Keratinocyte (primary cell): ENCODE measurements at places on chromosomes 12 and 14. TPM values are rescaled to one million over a fixed set of nuclear protein-coding genes. Genes with fewer than 3 reads are reported as not detected.

- DNase-seq = no peak
- no peak overlapping the region for H3K4me3 ChIP-seq
- H3K4me1 ChIP-seq = no peaks in the 10 kb centered on the region
Measured at GRCh38 chr12:81558031-81558430, 201.1 kb downstream of the PPFIA2 start.

DNA sequence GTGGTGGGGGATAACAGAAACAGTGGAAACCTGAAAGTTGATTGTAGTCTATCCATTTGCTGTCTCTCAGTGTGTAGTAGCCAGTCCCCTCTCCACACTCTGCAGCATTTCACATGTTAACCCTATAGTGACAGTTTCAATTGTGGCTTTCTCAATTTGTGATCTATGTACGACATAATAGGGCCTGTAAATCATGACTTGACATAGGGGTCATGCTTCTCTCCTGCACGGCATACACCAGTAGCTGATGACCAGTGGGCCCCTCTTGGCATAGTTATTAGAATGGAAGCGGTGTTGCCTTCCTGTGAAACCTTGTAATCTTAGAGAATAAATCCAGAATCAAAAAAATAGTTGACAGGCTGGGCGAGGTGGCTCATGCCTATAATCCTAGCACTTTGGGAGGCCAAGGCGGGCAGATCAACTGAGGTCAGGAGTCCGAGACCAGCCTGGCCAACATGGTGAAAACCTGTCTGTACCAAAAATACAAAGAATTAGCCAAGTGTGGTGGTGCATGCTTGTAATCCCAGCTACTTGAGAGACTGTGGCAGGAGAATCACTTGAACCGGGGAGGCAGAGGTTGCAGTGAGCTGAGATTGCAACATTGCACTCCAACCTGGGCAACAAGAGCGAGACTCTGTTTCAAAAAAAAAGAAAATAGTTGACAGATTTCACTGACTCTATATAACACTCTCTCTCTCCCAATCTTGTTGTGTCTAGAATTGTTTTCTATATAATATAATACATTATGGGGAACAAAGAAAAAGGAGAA lies 44.6 kb upstream of the VSX2 start:
- DNase-seq = no peak
- no peak overlapping the region for H3K4me3 ChIP-seq
- H3K36me3 ChIP-seq = peaks cover 3% of the 10 kb centered on the region
- H3K27ac ChIP-seq = no peak overlapping the region
- H3K4me1 ChIP-seq = no peaks in the 10 kb centered on the region
- no peaks in the 10 kb centered on the region for H3K27me3 ChIP-seq

DNA sequence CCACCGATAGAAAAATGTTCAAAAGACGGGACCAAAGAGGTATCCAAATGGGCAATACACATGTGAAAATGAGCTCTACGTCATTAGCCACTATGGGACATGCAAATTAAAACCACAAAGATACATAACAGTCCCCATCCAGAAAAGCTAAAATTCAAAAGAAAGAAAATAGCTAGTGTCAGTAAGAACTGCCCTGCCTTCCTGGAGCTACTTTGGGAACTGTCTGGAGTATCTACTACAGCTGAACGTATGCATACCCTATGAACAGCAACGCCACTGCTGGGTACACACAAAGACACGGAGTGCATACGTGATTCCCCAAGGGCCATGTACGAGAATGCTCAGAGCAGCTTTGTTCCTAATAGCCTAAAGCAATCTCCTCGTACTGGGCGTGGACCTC lies 25.8 kb upstream of the KRT77 start:
- H3K27me3 ChIP-seq = peaks cover 10% of the 10 kb centered on the region
- no peak overlapping the region for H3K4me3 ChIP-seq
- no peak overlapping the region for H3K27ac ChIP-seq
- no peak for DNase-seq
- H3K36me3 ChIP-seq = no peaks in the 10 kb centered on the region

- H3K27me3 ChIP-seq = no peaks in the 10 kb centered on the region
- DNase-seq = no peak
- H3K36me3 ChIP-seq = no peaks in the 10 kb centered on the region
- no peak overlapping the region for H3K27ac ChIP-seq
Measured at GRCh38 chr14:61176686-61177085, 104.5 kb downstream of the TMEM30B start.

GRCh38 chr12:94812345-94812744 lies 162.0 kb upstream of the TMCC3 start:
- H3K4me3 ChIP-seq = no peak overlapping the region
- DNase-seq = no peak
- H3K4me1 ChIP-seq = peaks cover 5% of the 10 kb centered on the region
- H3K36me3 ChIP-seq = no peaks in the 10 kb centered on the region

GRCh38 chr12:30200864-30201263 lies 417.1 kb upstream of the TMTC1 start:
- no peak for DNase-seq
- no peaks in the 10 kb centered on the region for H3K36me3 ChIP-seq
- no peaks in the 10 kb centered on the region for H3K4me1 ChIP-seq
- H3K27me3 ChIP-seq = peaks cover 23% of the 10 kb centered on the region
- no peak overlapping the region for H3K4me3 ChIP-seq
- H3K27ac ChIP-seq = no peak overlapping the region

DNA sequence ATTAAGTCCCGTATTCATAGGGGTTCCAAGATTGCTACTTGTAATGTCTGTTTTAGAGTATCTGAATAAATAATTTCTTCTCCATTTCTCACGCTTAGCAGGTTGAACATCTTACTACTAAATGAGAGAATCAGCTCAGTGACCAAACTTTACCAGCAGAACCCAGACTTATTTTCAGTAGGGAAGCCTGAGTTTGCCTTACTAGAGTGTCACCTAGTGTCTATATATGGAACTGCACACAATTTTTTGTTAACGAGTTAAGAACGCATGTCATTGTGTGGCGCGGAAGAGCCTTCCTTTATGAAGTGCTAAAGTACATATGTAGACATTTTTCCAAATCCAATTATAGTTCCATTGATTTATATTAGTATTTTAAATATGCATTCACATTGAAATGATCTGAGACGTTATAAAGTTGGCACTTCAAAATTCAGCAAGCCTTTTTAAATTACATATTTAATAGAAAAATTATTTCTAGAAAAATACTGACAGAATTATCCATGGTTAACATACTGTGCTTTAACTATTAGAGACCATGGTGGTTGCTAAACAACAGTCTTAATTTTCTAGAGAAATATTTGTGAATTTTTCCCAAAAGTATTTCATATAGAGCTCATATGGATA lies 88.3 kb downstream of the RPS29 start:
- H3K27ac ChIP-seq = no peak overlapping the region
- DNase-seq = peak; percentile 65
- no peaks in the 10 kb centered on the region for H3K4me1 ChIP-seq

DNA sequence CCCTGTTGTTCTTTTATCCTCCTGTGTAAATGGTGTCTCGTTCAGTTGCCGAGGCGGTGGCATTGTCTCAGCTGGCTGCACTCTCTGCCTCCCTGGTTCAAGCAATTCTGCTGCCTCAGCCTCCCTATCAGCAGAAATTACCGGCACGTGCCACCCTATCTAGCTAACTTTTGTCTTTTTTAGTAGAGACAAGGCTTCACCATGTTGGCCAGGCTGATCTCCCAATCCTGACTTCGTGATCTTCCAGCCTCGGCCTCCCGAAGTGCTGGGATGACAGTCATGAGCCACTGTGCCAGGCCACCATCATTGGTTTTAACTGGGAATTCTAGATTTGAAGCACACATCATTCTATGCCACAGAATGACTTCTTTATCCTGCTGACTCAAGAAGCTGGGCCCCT lies 175.3 kb upstream of the ALG10B start:
- H3K27ac ChIP-seq = no peak overlapping the region
- no peaks in the 10 kb centered on the region for H3K27me3 ChIP-seq
- H3K4me3 ChIP-seq = no peak overlapping the region
- no peaks in the 10 kb centered on the region for H3K4me1 ChIP-seq
- no peak for DNase-seq

DNA sequence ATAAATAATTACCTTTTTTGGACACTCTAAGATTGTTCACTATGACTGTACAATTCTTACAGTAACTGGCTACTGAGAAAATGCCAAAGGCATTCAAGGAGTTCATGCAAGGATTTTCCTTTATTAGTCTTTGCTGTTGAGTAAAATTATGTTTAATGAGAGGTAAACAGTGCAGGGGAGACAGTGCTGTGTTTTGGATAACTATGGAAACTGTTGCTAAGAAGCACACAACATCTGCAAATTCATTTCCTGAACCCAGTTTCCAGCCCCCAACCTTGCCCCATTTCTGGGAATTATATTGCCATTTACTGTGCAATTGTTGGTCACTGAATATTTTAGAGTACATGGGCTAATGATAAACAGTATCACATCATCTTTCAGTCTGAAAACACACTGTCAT lies 1005.8 kb downstream of the TRHDE start:
- no peaks in the 10 kb centered on the region for H3K36me3 ChIP-seq
- H3K27me3 ChIP-seq = no peaks in the 10 kb centered on the region
- no peak overlapping the region for H3K4me3 ChIP-seq
- DNase-seq = no peak
- H3K4me1 ChIP-seq = no peaks in the 10 kb centered on the region

DNA sequence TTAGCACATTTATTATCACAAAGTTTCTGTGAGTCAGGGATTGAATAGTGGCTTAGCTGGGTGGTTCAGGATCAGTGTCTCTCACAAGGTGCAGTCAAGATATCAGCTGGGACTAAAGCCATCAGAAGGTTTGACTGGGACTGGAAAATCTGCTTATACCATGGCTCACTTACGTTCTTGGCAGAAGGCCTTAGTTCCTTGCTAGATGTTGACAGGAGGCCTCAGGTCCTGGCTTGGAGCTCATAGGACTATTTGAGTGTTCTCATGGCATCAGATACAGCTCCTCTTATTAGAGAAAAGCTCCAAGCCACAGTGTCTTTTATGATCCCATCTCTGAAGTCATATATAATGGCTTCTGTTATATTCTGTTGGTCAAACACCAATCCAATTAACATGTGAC lies 127.3 kb downstream of the SLC6A15 start:
- no peak overlapping the region for H3K27ac ChIP-seq
- H3K27me3 ChIP-seq = no peaks in the 10 kb centered on the region
- no peaks in the 10 kb centered on the region for H3K4me1 ChIP-seq

DNA sequence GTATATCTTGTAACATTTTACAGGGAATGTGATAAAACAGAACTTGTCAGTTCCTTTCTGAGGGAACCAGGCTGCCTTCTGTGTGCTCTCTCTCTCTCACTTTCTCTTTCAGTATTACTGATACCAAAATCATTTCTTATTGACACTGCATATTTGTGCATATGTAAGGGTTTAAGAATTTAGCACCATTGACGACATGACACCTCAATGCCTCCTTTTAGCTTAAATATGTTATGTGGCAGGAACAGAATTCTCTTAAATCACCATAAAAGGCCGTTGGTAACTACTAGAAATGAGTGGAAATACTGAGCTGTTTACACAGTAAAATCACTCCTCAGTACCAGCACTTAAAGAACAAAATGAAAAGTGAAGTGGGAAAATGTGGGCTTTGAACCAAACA lies 457.7 kb upstream of the SYT1 start:
- no peak overlapping the region for H3K4me3 ChIP-seq
- no peaks in the 10 kb centered on the region for H3K27me3 ChIP-seq
- no peaks in the 10 kb centered on the region for H3K4me1 ChIP-seq

DNA sequence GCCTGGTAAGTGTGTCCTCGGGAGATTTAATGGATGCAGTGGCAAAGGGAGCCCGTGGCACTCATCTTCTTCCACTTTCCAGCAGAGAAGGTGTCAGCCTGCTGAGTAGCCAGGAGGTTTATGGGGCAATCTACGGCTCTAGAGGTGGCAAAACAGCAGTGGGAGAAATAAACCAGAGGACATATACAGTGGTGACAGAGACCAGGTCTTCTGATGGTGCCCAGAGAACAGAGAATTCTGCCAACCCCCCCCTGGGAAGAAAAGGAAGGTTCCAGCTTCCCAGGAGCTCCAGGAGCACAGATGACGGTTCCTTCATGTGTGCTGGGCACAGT lies 43.0 kb downstream of the SMIM41 start:
- no peak overlapping the region for H3K4me3 ChIP-seq
- H3K27ac ChIP-seq = no peak overlapping the region
- H3K27me3 ChIP-seq = peaks cover 13% of the 10 kb centered on the region
- H3K4me1 ChIP-seq = peaks cover 27% of the 10 kb centered on the region
- no peaks in the 10 kb centered on the region for H3K36me3 ChIP-seq

DNA sequence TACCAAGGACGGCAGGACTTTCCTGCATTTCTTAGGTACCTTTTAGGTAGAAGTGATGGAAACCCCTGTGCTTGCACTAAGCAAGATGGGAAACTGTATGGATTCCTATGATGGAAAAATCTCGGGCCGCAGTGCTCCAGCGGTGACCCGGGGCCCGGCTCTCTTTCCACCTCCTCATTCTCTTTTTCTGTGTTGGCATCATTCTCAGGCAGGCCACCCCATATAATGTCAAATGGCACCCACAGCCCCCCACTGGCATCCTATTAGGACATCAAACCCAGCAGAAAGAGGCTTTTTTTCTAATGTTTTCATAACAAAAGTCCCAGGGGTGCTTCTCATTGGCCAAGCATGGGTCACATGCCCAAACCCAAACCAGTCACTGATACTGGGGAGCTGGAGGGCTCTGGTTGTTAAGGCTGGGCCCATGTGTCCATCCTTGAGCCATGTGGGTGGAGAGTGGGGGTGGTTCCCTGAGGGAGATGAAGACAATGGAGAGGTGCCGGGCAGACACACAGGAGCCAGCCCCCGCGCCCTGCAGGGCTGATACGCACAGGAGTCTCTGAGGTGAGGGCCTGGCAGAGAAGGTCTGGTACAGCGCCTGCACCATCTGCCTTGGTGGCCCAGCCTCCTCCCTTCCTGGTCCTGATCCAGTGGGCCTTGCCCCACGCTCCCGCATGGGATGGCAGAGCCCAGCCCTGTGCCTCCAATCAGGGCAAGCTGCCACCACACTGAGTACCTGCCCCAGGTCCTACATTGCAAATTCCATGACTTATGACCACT lies 142.1 kb downstream of the CALM1 start:
- H3K27me3 ChIP-seq = no peaks in the 10 kb centered on the region
- no peaks in the 10 kb centered on the region for H3K4me1 ChIP-seq
- no peak for DNase-seq
- H3K27ac ChIP-seq = no peak overlapping the region
- H3K4me3 ChIP-seq = no peak overlapping the region
- H3K36me3 ChIP-seq = no peaks in the 10 kb centered on the region

The SLC39A2 gene
- 0.37 to 1.2 TPM (median 0.94 TPM) in 3 replicates for polyA plus RNA-seq

The DNAH10 gene
- polyA plus RNA-seq = 0.01 to 0.08 TPM (median 0.02 TPM) in 3 replicates

The KANSL2 gene
- polyA plus RNA-seq = 36.1 to 42.8 TPM (median 37.8 TPM) in 3 replicates

The ITGA7 gene
- polyA plus RNA-seq = 0.04 to 0.19 TPM (median 0.07 TPM) in 3 replicates

The BDKRB2 gene
- polyA plus RNA-seq = 10.9 to 13.2 TPM (median 11.2 TPM) in 3 replicates
